Type B pancreatic cell (in vitro differentiated cells): ENCODE measurements at places on chromosomes 11 and 22. TPM values are rescaled to one million over a fixed set of nuclear protein-coding genes. Genes with fewer than 3 reads are reported as not detected.

Gene RTN4R
- total RNA-seq = 9.0 and 12.8 TPM in 2 replicates

Gene MS4A6A
- total RNA-seq = 4.2 TPM in 1 of 2 replicates, not detected in the other

Gene NXPE2
- total RNA-seq = not detected in 2 replicates

Gene OR4A16
- not detected in 2 replicates for total RNA-seq

Gene XKR3
- total RNA-seq = not detected in 2 replicates

Gene MMP13
- total RNA-seq = not detected in 2 replicates

Gene PDE2A
- 2.8 and 3.8 TPM in 2 replicates for total RNA-seq

Gene LRP5
- total RNA-seq = 64.9 and 65.0 TPM in 2 replicates

Gene SLC2A11
- 19.6 and 32.1 TPM in 2 replicates for total RNA-seq

Gene MPZL2
- 32.7 and 113 TPM in 2 replicates for total RNA-seq

Gene CHRNA10
- 1.5 and 2.9 TPM in 2 replicates for total RNA-seq

Gene CASP5
- 0.95 TPM in 1 of 2 replicates, not detected in the other for total RNA-seq

Gene OR51E2
- 0.58 TPM in 1 of 2 replicates, not detected in the other for total RNA-seq

Gene TEX54
- total RNA-seq = not detected in 2 replicates
